ENCODE measurements at places on chromosomes 1 and 21.

DNA sequence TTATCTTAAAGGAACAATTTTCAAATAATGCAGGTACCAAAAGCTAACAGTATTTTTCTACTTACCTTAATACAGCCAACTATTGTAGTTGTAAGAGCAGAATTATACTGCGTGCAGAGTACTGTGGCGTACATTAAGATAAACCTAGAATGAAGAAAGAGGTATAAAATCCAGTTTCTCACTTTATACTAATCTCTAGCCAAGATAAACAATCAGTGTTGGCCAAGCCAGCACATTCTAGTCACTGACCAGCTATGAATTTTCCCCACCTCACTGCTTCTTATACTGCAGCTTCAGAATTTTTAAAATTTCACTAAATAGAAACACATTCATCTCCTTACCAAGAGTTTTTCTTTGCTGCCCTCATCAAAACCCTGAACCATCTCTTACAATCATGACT lies 33.6 kb downstream of the SLC35D1 start:
- DNase-seq: no peak

- no peak for DNase-seq
These were observed 45.8 kb downstream of the GDAP2 start for GRCh38 chr1:117883616-117884015.

DNA sequence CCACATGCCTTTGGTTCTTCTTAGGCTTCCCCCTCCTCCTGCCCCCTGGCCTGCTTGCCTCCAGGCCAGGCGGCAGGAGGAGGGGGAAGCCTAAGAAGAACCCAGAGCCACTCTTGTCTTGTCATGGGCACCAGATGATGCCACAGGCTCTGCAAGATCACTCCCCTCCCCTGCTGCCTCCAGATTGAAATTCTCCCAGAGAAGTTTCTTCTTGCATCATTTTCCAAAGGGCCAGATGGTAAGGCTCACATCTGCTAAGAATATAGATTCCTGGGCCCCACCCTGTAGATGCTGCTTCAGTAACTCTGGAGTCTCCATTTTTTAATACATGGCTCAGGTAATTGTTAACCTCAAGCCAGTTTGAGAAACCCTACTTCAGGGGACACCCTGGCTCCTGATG lies 60.8 kb downstream of the FAM163A start:
- no peak for DNase-seq

DNA sequence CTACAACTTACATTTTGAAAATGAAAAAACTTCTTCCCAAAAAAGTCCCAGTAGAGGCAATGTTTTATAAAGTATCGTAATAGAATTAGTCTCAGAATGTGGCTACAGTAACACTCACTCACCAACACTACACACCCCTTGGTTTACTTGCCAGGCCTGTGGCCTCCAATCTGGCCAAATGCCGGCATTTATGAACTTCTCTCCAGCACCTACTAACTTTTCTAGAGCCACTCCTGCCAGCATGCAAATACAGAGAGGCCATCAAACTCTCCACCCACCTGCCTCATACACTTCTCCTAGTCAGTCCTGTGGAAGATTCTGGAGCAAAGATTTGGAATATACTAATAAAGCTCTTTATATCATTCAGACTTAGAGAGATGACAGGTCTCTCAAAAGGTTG lies 32.3 kb downstream of the STPG1 start:
- no peak for DNase-seq

- no peak for DNase-seq
These were observed 28.4 kb downstream of the ELF3 start for GRCh38 chr1:202038688-202039346.

All from activated T-helper 1 cell treated with anti-CD3 and anti-CD28 coated beads, Interleukin-2, amount 50 U/mL, for 16 hours (primary cell).